NCI-H1436 treated with DMSO at 0.1 percent for 48 hours (cell line): ENCODE measurements at places on chromosomes 4 and X.

- no peak for DNase-seq
Measured at GRCh38 chr4:53590187-53590586, 1.1 kb downstream of the LNX1 start.

- DNase-seq: no peak
Measured at GRCh38 chrX:150202641-150203247, 160.4 kb upstream of the MAMLD1 start.

DNA sequence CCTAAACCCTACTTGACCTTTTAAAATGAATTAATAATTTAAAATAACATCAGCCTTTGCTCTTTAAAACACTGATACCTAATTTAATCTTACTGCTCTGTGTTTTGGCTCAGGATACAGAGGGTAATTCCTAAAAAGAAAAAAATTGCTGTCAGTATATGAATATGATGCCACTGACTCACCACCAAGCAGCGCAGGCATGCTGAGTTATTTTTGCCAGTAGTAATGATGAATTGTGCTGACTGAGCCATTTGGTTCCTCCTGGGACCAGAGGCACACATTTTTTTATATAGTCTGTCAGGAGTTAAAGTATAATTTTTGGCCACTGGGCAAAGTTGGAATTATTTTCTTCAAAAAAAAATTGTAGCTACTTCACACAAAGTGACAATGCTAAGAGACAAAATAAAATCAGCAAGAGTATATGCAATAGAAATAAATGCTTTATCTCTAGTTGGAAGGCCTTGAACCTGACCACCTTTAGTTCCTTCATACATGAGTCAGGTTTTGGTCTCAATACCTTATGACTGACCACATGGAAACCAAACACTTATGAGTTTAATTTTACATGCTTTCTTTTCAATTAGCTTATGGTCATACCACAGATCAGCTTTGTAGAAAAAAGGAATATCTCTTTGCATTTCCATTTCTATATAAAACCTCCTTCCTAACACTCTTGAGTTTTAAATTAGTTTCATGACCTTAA is 115.1 kb downstream of the PPP3CA start:
- DNase-seq: no peak

DNA sequence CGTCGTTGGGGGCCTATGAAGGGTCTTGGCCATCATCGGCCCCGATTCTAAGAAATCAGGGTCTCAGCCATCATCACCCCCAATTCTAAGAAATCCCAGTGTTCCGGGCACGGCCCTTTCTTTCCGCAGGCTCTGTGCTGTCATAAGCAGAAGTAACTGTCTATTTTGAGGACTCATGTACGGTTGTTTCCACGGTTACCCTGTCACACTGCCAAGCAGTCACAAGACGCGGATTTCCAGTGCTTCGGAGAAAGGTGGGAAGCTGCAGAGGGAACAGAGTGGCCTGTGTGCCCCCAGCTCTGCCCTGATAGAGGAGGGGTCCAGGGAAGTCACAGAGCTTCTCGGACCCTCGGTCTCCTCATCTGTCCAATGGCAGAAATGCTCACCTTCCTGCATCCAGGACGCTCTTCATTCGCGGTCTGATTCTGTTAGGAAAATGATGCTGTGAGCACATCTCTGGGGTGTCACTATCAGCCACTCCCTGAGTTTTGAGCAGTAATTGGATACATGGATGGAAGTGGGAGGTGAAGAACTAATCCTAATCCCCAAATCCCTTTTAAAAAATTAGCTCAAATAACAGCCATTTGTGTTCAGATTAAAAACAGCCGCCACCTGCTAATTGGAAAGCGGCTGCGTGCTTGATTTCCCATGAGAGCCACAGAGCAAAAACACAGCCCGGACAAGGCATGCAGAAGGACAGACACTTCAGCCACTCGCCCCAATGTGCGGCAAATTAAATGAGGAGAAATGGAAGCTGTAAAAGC is 73.1 kb downstream of the WFS1 start:
- DNase-seq: peak; percentile 3

GRCh38 chrX:2452799-2453198 is 48.0 kb downstream of the DHRSX start:
- DNase-seq: no peak

DNA sequence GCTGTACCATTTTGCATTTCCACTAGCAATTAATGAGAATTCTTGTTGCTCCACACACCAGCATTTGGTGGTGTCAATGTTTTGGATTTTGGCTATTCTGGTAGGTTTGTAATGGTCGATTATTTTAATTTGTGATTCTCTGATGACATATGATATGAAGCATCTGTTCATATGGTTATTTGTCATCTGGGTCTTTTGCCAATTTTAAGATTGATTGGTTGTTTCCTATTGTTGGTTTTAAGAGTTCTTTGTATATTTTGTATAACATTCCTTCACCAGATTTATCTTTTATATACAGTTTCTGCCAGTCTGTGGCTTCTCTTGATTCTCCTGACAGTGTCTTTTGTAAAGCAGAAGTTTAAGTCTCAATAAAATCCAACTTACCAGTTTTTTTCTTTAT is 18.5 kb upstream of the BDH2 start:
- no peak for DNase-seq

DNA sequence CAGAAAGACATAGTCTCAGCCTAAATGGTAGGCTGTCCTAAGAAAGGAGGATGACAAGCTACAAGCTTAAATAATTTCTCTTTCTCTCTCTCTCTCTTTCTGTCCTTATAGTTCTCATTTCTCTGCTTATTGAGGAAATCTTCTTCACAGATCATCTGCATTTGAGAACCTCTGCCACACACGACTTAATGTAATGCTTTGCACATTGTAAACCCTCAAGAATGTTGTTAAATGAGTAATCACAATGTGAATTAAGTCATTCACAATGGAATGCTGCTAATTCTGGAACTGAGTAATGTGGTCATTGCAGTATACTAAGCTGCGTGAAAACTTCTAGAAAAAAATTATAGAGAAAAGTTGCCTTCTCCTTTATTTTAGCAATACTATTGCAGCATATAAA is 508.9 kb upstream of the FTHL17 start:
- DNase-seq: no peak

DNA sequence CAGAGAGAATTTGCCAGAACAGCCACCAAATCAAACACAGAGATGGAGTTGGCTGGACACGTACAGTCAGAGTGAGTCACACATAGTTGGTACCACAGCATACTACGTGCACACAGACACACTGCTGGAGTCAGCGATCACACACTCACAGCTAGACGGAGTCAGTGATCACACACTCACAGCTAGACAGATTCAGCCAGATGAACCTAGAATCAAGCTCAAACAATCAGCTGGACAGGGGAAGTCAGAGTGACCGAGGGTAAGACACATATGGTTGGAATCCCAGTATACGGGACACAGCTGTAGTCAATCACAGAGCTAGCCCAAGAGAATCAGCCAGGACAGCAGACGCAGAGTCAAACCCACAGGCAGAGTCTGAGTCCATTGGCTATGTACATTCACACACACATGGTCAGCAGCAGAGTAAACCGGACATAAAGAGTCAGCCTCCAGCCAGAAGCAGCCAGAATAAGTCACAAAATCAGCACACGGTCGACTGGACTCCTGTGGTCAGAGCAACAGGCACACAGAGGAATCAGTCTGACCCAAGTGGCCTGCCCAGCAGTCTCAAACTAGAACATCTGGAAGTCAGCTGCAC is 4.6 kb downstream of the SLC38A5 start:
- DNase-seq: no peak

- DNase-seq: no peak
Measured at GRCh38 chr4:108543359-108543968, 76.9 kb upstream of the RPL34 start.

- DNase-seq: no peak
Measured at GRCh38 chr4:22428441-22428840, 87.4 kb downstream of the ADGRA3 start.

DNA sequence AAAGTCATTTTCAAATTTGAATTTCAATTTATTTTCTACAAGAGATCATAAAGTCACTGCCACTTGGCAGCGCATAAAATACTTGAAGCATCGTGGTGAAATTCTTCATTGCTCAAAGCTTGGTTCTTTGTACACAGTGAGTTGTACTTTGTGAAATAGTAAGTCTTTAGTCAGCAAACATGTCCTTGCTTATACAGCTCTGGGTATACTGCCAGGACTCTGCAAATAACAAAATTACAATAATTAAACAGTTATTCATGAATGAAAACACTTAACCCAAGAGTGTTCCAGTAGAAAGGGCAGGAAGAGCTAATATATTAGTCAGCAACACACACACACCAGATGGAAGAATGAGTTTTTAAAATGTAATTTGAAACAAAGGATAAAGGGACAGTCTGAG is 1300.9 kb upstream of the DIAPH2 start:
- DNase-seq: no peak

- no peak for DNase-seq
Measured at GRCh38 chrX:46184749-46185148, 360.5 kb downstream of the ZNF674 start.

GRCh38 chrX:19630776-19631707 is 115.7 kb upstream of the MAP3K15 start:
- no peak for DNase-seq

- no peak for DNase-seq
Measured at GRCh38 chrX:6729626-6730025, 194.7 kb upstream of the VCX3A start.

DNA sequence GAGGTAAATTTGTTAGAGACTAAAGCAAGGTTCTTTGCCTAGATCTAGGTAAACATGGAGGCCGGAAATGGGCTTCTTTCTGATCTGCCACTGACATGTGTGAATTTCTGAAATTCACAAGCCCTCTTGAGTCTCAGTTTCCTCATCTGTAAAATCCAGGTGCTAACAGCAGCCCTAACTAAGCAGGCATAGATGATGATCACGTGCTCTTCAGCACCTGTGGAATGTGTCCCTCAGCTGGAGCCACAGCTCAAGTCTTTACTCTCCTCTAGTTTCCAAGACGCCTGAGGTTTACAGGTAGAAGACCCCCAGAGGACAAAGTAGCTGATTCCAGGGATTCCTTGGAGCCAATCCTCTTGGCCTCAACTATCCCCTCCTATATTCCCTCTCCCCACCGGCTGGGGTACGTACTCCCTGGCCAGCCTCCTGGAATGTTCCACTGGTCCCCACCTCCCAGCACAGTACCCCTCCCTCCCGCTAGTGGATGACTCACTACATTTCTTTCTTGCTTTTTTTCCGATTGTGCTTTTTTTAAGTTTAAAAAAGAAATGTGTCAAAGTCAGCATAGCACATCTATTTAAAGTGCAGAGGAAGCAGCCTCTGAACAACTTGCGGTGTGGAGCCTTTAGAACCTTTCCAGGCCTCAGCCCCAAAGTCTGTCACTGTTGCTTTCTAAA is 98.4 kb downstream of the PHKA2 start:
- DNase-seq: no peak

DNA sequence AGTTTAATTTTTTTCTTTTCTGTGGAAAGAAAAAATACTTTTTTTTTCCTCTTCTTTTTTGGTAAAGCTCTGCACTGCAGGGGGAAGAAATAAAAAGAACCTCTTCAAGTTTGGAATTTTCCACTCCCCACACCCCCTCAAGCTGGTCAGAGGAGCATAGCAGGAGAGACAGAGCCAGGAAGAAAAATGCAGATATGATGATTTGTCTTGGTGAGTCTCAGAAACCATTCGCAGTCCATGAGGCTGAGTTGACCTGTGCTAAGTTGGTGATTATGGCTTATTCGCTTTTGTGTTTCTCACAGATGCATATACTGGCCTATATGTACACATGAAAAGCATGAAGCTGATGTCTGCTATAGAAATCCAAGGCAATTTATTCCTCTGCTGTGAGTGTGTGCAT is 205.9 kb downstream of the LDB2 start:
- DNase-seq: no peak

DNA sequence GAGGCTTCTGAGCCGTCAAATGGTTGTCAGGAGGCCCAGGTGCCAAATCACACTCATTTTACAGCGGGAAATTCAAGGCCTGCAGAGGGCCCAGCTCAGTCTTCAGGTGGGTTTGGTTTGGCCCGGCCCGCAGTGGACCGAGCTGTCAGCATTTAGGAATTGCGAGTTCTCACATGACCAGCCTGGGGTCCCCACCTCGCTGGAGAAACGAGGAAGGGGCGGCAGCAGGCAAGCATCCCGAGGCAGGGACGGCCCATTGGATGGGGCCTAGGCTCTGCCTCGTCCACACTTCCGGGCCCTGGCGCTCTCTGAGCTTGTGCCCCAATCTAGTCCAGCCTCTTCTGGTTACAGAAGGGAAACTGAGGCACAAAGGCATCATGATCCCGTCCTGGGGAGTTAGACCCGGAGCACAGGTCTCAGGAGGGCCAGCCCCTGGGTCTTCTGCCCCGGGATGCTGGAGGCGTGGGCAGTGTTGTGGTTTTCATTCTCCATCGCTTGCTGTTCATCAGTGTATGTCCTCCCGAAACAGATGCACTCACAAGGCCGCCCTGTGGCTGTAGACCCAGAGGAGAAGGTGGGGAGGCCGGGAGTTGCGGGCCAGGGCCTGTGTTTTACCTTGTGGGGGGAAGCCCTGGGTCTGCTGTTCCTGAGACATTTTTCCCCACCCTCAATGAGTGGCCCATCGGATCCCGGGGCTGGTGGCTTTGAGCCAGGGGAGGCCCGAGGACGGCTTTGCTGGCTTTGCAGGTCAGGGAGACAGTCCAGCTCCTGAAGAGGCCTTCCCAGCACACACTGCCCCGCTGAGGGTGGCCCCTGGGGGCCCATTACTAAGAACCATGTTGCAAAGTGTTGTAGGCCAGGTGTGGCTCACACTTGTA is 8.9 kb downstream of the PSAPL1 start:
- no peak for DNase-seq

- DNase-seq: no peak
Measured at GRCh38 chr4:159508917-159509500, 406.1 kb downstream of the RAPGEF2 start.

DNA sequence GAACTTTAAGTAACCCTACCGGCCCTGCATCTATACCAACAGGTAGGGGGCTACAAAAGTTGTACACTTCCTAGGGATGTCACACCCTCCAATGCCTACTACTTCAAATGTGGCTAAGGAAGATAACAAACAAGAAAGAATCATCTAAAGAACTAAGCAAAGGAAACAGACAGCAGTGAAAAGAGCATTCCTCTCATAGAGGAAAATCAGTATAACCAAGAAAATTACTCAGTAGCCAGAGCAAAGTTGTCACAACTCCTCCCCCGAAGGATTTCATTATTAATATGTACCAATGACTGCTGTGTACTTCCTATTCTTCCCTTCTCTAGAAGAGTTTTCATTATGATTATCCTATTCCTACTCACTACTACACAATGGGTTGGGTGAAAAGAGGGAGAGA is 12.6 kb downstream of the ANKRD17 start:
- DNase-seq: no peak

GRCh38 chr4:17511051-17511450 is 839 bp downstream of the QDPR start:
- no peak for DNase-seq
